ENCODE measurements at places on chromosomes 13 and 19.

DNA sequence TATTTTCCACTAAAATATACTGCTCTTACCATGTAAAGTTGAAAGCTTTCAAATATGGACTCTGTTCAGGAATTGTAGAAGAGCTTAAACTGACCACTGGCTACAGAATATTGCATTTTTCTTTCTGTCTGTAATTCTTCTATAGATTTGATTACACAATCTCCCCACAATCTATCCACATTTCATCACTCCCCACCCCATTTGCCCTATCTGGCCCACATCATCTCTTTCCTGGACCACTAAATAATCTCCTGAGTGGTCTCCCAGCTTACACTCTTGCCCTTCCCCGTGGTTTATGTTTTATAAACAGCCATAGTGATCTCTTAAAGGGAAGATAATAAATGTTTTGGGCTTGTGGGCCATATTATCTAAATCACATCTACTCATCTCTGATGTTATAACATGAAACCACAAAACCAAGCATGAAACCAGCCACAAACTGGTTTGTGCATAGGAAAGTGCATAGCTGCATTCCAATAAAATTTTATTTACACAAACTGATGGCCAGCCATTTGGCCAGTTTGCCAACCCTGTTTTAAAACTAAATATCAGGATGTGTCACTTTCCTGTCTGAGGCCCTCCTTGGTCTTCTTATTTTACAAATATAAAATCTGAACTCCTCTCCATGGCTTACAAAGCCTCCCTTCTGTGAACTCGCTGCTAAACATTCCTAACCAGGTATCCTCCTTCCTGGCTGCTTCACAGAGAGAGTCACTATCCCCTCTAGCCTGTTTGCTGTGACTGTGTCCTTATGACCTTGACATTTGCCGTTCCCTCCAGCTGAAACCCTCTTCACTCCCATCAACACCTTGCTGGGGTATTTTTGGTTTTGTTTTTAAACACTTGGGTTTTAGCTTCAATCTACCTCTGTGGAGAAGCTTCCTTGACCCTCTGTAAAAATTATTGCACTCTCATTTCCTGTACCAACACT is 500.9 kb downstream of the GPC6 start:
- DNase-seq = no peak

- DNase-seq = no peak
These were observed 221.1 kb downstream of the DNAJC15 start for GRCh38 chr13:43244481-43244880.

DNA sequence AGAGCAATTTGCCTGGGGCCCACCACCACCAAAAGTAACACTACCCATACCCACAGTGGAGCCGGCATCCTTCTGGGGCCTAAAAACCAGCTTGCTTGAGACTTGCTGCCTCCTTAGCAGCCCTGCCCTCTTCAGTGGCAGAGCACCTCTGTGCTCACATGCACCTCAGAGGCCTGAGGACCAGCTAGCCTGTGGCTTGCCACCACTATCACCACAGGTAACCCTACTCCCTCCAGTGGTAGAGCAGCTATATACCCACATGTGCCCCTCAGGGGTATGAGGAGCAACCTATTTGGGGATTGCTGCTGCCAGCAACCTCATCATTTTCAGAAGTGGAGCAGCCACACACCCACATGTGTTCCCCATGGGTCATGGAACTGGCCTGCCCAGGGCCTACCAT is 111.4 kb upstream of the SPRY2 start:
- DNase-seq = no peak

DNA sequence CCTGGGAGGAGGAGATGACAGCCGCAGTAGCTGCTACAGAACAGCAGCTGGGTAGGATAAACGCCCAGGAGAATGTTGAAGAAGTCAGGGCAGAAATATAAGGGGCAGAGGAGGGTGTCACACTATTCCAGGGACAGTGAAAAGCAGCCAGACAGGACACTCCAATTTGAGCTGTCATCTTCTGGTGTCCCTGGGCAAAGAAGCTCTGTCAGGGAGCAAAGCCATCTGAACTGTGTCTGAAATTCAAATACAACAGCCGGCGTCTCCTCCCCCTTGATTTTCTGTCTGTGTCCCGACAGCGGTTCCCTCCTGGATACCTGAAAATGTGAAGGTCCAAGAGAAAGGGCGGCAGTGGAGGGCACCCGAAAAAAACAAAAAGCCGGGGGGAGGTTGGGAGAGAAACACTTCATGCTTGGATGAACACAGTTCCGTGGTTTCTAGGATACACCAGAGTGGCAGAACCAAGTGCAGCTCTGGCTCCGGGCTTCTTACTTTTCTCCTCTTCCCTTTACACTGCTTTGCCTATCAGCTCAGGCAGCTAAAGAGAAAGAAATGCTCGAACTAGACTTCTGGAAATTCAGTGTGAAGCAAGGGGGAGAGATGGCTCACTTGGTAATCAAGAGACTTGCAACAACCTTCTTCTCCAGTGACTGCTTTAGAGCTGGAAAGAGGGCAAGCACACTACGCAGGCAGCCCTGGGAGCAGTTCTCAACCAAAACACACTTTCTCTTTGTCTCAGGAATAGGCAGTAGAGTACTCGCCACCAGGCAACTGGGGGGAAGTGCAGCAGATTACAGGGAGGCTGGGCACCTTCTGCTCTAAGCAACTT is 465.6 kb downstream of the ITGBL1 start:
- no peak for DNase-seq

GRCh38 chr13:30453727-30454126 is 12.0 kb downstream of the HMGB1 start:
- DNase-seq = no peak

DNA sequence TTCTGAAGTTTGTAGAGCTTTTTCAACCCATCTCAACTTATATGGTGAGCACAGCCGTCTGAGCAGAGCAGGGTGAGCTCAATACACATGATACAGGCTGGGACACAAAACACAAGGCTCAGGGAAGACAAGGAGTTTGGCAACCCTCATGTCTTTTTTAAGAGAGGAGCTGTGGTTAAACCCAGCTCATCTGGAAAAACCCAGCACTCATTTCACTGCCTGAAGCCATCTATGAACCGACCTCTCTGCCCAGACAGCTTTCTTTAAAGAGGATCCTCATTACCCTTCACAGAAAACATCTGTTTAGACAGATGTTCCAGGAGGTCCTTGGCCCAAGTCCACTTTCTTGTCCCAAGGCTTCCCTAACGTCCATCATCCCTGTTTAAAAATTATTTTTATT is 170.0 kb upstream of the TSHZ3 start:
- DNase-seq = no peak

DNA sequence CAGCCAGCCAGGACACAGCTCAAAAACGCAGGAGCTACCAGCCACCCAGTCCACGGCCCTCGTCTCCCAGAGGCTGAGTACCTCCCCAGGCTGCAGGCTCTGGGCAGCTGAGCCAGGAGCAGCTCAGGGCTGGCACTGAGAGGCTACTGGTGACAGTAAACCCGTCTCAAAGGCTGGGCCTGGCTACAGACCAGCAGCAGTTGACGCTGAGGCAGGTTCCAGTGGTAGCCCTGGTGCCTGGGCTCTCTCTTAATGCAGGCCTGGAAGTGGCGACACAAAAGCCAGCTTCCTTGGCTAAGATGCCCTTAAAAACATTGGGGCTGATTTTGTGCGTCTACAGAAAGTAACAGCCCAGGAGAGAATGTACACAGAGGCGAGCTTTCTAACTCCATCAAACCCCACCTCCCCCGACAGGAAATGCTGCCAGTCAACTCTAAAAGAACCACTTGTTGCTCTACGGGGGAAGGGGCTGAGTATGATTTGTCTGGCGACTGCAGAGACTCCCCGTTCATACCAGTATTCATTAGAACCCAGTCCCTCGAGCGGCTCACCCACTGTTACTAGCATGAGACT is 126.3 kb downstream of the STK24 start:
- no peak for DNase-seq

DNA sequence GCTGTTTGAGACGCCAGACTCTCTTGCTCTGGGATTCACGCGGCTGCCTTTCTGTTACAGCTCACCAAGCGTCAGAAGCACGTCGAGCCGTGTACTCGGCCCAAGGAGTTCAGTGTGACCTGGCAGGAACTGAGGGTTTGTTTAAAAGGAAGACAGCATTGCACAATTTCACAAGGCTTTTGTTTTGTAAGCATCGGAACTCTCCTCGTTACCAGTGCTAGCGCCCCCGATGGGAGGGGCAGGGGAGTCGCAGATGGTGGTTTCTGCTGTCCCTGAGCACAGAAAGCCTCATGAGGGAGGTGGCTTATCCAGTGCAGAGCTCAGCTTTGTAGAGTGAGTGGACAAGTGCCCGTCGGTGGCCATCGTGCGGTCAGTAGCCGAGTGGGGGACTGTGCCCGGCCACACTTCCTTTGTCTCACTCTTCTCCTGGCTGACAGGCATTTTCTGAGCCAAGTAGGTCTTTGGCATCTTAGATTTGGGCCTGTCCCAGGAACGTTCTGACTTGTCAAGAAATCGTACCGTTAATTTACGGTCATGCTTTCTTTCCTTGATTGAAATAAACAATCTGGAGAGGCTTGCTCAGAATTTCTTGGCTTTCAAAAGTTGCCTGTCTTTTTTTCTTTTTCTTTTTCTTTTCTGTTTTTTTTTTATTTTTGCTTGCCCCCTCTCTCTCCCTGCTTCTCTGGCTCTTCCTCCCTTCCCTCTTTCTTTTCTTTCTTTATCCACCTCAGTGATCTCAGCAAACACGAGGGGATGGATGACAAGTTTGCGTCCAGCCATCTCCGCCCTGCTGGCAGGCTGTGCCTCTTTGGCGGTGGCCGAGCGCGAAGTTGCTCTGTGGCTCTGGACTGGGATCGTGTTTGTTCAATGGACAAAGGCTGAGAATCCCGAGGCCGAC is 7.7 kb downstream of the KDM4B start:
- peak; percentile 82 for DNase-seq

GRCh38 chr19:8208922-8209461 is at the start of gene CERS4:
TSS of gene CERS4 (plus strand) at chr19:8209370. CDS start at chr19:8251077, 41,707 bp downstream.
- peak; percentile 16 for DNase-seq

DNA sequence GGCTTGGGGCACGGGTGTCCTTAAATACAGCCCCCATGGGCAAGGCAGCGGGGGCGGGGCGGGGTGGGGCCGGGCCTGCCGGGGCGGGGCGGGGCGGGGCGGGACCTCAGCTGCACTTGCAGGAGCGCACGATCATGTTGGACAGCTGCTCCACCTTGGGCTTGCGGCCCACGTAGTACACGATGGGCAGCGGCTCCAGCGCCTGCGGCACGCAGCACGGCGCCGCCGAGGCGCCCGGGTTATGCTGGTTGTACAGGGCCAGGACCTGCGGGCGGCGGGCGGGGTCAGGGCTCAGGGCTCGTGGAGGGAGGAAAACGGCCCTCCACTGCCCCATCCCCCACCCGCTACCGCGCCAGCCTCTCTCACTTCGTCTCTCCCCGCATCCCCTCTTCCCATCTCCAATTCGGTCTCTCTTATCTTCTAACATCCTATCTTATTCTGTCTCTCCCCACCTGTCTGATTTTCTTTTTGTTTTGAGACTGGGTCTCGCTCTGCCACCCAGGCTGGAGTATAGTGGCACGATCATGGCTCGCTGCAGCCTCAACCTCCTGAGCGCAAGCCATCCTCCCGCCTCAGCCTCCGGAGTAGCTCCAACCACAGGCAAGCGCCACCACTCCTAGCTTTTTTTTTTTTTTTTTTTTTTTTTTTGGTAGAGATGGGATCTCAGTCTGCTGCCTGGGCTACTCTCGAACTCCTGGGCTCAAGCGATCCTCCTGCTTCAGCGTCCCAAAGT is 21.1 kb downstream of the CCDC97 start:
- no peak for DNase-seq

- no peak for DNase-seq
These were observed 153.0 kb downstream of the RAP2A start for GRCh38 chr13:97586941-97587340.

Measured in fibroblast of the conjunctiva (primary cell).